ENCODE measurements at places on chromosomes 5 and 9.

DNA sequence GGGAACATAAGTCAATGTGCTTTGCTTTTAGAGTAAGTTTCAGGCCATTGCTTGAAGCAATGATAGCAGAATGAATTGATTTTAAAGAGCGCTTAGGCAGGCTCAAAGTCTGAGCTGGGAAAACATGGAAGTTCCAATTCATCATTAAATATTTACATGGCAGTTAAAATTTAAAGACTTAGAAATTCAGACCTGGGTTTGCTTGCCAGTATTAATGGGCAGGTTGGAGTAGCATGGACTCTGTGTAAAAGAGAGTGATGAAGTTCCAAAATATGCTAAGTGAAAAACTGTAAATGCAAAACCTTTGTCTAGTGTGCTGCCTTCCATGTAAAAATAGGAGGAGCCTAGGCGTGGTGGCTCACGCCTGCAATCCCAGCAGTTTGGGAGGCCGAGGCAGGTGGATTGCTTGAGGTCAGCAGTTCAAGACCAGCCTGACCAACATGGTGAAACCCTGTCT lies 48.3 kb upstream of the PIK3R1 start:
- DNase-seq: no peak

GRCh38 chr9:72826996-72827949 lies 125.6 kb downstream of the ALDH1A1 start:
- no peak for DNase-seq

GRCh38 chr5:124544366-124545055 lies 201.9 kb downstream of the ZNF608 start:
- DNase-seq: no peak

- DNase-seq: peak; percentile 86
Observed at GRCh38 chr9:127776195-127776923, 2.1 kb downstream of the SH2D3C start.

- no peak for DNase-seq
Observed at GRCh38 chr9:8858596-8859161, 1059.1 kb upstream of the DMAC1 start.

DNA sequence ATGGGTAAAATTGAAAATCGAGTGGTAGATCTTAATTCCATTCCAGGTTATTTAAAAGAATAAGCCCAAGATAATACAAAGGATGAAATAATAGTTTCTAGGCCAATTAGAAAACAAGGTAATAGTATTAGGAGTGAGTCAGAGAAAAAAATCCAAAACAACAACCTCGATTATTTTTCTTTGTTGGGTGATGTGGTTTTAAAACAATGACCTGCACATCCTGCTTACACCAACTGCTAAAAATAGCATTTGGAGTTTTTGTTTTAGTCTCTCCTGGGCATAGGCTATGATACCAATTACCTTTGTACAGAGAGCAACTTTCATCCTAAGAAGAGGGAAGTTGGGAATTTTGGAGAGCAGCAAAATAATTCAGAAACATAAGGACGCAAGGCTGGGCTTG lies 101.7 kb upstream of the MYO10 start:
- DNase-seq: no peak

GRCh38 chr9:113888976-113889375 lies 12.9 kb downstream of the ZNF618 start:
- no peak for DNase-seq

DNA sequence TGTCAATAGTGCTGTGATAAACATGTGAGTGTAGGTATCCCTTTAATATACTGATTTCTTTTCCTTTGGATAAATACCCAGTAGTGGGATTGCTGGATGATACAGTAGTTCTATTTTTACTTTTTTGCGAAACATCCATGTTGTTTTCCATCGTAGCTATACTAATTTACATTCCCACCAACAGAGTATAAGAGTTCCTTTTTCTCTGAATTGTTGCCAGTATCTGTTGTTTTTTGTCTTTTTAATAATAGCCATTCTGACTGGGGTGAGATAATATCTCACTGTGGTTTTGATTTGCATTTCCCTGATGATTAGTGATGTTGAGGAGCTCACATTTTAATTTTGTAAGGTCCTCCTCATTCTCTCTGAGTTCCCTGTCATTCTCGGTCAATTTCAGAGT lies 71.1 kb upstream of the NFIL3 start:
- no peak for DNase-seq

- DNase-seq: no peak
Observed at GRCh38 chr5:62385131-62385530, 18.6 kb downstream of the DIMT1 start.

DNA sequence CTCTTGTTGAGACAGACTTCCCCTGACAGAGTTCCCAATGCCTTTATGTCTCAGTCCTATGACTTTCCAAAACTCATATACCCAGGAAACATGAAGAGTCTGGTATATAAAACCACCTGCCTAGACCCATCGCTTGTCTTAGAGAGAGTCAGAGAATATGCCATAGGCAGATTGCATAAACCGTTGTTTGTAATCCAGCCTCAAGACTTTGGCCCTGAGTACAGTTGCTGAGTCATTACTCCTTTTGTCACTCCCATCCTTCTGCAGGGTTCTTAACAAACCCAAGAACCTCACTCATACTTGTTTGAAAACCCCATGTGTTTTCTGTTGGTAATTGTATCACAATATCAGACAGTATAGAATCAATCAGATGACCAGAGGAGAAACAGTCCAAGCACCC lies 616.3 kb downstream of the SLCO4C1 start:
- no peak for DNase-seq

DNA sequence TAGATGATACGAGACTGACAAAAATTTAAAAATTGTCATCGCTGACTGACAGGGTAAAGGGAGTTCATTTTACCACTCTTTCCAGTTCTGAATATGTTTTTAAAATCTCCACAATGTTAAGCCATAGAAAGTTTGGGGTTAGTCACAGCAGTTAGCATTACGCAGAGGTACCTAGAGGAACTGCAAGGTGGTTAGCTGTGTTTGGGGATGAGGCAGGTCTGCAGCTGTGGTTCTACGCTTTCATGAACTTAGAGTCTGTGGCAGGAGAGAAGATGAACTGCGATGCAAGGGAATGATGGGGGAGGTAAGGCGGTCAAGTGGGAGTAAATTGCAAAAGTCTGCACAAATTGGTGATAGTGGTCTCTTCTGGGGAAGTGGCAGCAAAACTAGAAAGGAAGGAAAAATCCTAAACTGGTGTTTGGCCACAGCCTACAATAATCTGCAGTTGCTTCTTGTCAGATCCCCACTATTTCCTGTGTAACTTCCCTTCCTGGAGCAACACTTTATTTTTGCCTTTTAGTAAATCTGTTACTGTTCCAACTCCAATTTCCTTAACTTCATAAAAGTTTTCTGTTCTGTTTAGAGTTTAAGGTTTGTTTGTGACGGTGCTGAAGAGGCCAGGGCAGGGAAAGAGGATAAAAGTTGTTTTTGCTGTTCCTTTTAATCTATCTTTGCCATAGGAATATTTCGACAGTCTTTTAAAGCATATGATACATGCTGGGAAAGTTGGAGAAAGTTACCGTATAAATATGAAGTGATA lies 38.6 kb upstream of the SNX2 start:
- no peak for DNase-seq

DNA sequence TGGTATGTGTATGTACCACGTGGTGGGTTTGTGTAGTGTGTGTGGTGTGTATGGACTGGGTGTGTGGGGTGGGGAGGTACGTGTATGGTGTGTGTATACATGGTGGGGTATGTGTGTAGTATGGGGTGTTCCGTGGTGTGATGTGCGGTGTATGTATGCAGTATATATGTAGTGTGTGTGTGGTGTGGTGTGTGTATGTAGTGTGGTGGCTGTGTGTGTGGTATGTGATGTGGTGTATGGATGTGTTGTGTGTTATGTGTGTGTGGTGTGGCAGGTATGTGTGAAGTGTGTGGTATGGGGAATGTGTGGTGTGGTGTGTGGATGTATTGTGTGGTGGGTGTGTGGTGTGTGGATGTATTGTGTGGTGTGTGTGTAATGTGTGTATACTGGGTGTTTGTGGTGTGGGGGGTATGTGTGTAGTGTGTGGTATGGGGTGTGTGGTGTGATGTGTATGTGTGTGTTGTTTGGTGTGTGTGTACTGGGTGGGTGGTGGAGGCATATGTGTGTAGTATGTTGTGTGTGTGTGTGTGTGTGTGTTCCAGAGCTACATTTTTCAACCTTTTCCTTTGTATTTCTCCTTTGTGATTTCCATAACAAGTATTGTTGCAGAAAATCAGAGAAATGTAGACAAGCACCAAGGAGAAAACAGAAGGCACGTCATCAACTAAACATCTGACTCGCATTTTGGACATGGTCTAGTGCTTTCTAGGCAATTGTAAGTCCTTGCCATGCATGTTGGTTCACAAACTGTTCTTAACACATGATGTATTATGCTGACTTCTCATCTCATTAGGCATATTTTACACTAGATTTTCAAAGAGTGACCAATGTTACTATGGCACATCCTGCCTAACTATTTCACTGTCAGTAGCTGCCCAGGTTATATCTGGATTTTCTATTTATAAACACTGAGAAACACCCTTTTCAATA lies 13.2 kb downstream of the SEMA4D start:
- no peak for DNase-seq

DNA sequence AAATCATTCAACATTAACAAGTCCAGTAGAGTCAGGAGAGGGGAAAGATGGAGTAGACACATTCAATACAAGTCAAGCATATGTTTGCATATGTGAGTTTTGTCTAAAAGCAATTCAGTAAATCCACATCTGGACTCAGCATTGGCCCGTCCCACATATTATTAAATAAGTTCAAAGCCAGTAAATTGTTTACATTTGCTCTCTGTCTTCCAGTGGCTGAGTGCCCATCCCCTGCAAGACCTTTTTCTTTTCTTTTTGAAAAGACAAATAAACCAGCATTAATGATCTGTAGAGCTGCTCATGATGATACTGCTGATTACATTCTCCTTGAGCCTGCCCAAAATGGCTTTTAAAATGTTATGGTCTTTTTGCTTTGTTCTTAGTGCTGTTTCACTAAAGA lies 71.1 kb downstream of the TNC start:
- no peak for DNase-seq

GRCh38 chr5:106966686-106967315 lies 703.9 kb downstream of the EFNA5 start:
- no peak for DNase-seq

DNA sequence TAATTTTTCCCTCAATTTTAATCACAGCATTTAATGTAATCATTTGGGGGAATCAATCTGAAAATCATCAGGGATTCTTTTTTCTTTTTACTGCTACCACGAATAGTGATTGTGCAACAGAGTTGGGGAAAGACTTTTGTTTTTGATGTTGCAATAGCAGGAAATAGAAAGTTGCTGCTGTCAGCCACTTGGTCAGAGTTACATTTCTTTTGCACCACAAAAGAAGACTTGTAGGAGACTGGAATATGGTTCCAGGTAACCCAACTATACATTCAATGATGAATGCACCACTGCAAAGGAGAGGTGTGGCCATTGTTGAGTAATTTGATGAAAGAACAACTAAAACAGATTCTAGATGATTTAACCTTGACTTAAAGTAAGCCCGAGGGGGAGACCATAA lies 46.3 kb upstream of the PALM2AKAP2 start:
- no peak for DNase-seq

DNA sequence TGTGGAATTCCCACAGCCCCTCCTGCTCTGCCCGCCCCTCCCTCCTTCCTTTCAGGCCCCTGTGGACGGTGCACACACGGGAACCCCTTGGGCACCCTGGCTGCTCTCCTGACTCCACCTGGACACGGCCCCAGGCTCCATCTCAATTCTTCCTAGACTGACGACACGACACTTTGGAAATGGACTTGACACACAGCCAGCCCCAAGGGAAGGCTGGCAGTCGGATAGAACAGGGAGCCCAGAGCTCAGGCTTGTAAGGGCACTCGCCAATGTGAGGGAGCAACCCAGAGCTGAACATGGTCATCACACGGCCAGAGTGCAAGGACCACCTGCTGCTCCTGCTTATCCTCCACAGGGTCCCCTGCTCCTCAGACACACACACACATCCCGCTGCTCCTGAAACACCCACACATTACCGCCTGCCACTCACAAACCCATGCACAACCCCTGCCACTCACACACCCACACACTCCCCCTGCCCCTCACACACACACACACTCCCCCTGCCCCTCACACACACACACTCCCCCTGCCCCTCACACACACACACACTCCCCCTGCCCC lies 8.9 kb downstream of the SLC9A3 start:
- no peak for DNase-seq
